Stimulated activated CD8-positive, alpha-beta memory T cell treated with anti-CD3 and anti-CD28 coated beads, Interleukin-2, amount 100 ng/mL, for 48 hours (primary cell): ENCODE measurements at places on chromosomes 4 and X.

GRCh38 chrX:77693594-77693993 lies 92.4 kb downstream of the ATRX start:
- DNase-seq = no peak

GRCh38 chr4:1770245-1770644 lies 22.8 kb upstream of the FGFR3 start:
- no peak for DNase-seq

- DNase-seq = no peak
Observed at GRCh38 chrX:44071847-44072551, 98.8 kb upstream of the NDP start.

- no peak for DNase-seq
Observed at GRCh38 chr4:22962295-22962694, 269.6 kb downstream of the GBA3 start.

GRCh38 chr4:137705171-137705783 lies 173.0 kb upstream of the PCDH18 start:
- no peak for DNase-seq
